Ovary (tissue), 10 donors: ENCODE measurements at places on chromosomes 2 and 18. TPM values are rescaled to one million over a fixed set of nuclear protein-coding genes. Genes with fewer than 3 reads are reported as not detected.

The TMEM247 gene
- not detected for total RNA-seq

The GRP gene
- total RNA-seq: not detected

The AAK1 gene
- total RNA-seq: 38.0 TPM

The EVX2 gene
- not detected for total RNA-seq

The ZNG1B gene
- total RNA-seq: 30.0 TPM

- H3K4me3 ChIP-seq: no peak overlapping the region
- H3K36me3 ChIP-seq: no peaks in the 10 kb centered on the region
- H3K27me3 ChIP-seq: no peaks in the 10 kb centered on the region
- peaks cover 4% of the 10 kb centered on the region for H3K4me1 ChIP-seq
- peak overlapping the region; percentile 81 for H3K27ac ChIP-seq
Measured at GRCh38 chr2:68435615-68436014, 31.5 kb downstream of the FBXO48 start.

GRCh38 chr2:203177361-203177760 is 61.5 kb upstream of the CYP20A1 start:
- no peaks in the 10 kb centered on the region for H3K27me3 ChIP-seq
- H3K27ac ChIP-seq: no peak overlapping the region
- H3K36me3 ChIP-seq: no peaks in the 10 kb centered on the region
- H3K4me1 ChIP-seq: no peaks in the 10 kb centered on the region
- no peak overlapping the region for H3K4me3 ChIP-seq

- no peak overlapping the region for H3K27ac ChIP-seq
- H3K27me3 ChIP-seq: no peaks in the 10 kb centered on the region
Measured at GRCh38 chr18:2568129-2568528, 3.2 kb downstream of the METTL4 start.
